ENCODE measurements at places on chromosomes 3 and 15.

- no peak for DNase-seq
Observed at GRCh38 chr3:123412076-123412475, 36.8 kb downstream of the ADCY5 start.

GRCh38 chr3:54243056-54243931 is 120.9 kb downstream of the CACNA2D3 start:
- peak; percentile 54 for DNase-seq

DNA sequence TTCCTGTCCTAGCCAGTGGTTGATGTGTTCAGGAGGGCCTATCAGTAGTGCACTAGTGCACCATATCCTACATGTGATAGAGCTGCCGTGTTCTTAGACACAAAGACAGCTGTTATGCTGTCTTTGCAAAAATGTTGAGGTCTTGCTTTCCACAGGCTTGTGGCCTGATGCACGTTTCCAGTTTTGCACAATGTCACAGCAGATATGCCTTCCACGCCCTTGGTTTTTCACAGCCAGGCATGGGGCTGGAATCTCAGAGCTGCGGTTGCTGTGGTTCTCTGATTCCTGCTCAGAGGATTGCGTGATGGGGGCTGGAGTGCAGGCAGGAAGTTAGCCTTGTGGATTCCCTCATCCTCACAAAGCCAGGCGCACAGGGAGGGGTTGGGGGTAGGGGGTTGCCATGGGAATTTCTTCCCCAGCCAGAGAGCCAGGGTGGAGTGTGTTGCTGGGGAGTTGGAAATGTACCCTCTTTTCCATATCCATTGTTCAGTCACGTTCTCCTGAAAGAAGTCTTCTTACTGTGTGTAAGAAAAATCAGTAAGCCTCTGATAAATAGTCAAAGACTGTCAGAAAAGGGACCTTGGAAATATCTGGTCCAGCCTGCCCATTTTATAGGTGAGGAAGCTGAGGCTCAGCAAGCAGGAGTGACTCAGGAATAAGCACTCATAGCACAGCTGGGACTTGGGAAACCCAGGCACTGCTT is 79.4 kb downstream of the SMAD3 start:
- DNase-seq = no peak

DNA sequence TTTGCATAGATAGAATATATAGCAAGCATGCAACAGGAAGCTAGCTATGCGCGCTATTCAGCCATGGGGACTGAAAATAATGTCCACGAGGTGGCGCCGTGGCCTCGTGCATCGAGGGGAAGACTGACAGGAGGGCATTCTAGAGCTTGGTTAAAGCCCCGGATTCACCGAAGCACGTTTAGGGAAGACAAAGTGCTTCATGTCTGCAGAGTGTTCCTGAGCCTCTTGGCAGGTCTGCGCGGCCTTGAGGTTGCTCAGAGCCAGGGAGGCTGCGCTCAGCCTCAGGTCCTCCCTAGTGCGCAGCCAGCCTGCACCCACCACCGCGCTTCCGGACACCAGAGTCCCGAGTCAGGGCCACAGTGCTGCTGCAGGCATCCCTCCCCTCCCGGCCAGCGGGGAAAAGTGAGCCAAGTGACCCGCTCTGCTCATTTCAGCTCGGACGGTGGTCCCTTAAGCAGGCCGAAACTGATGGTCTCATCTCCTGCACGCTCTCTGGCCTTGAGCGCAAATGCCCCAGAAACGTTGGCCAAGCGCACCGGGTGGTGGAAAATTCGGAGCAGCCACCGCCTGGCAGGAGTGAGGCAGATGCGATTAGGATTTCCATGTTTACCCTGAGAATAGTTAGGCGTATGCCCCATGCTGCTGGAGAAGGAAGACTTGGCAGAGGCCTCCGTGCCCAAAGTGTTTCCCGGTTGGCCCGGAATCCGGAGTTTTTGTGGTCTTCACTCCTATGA is 24.8 kb downstream of the GABRA5 start:
- DNase-seq = peak; percentile 35

- no peak for DNase-seq
Observed at GRCh38 chr3:30631243-30631904, 25.0 kb downstream of the TGFBR2 start.

GRCh38 chr3:115975796-115976195 is 352.5 kb downstream of the GAP43 start:
- DNase-seq = no peak

DNA sequence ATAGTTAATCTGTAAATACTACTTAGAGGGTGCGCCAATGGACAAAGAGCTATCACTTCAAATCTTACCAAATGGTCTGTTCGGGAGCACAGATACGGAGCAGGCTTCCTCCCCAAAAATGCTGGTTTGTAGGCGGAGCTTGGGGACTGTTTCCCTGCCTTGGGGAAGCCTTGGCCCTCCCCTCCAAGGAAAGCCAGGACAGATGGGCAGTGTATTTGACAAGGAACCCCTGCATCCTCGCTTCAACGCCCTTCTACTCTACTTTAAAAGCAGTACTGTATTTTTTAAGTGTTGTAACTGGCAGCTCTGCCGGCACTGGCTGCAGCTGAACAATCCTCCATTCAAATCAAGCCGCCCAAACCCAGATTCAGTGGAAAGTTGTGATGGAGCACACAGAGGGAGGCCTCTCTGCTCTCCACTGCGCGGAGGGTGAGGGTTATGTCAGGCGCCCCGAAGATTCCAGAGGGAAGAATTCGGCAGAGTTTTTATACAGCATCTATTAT is 83.1 kb upstream of the FNDC3B start:
- DNase-seq = no peak

GRCh38 chr3:149339931-149340309 is 6.5 kb upstream of the TM4SF18 start:
- DNase-seq = no peak

DNA sequence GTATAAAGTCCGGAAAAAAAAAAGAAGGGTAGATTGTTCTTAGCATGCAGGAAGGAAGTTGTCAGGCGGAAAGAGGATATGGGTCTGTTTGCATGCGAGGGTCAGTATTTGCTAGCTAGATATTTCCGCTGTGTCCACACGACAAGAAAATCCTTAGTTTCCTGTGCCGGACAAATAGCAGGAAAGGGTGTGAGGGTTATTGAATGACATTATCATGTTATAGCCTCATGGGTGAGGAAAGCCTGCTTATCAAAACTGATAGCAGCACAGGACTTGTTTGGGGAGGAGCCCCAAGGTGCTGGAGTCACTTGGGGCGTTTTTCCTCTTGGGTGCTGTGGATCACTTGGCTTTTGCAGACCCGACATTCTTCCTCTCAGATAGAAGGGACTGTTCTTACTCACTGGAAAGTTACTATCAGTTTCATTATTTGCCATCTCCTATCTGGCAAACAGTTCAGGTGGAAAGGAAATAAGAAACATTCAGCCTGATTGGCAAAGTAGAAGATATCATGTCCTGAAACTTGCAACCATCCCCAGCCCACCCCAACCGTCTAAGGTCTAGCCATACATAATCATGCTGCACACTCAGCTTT is 127.2 kb upstream of the DPH6 start:
- no peak for DNase-seq

GRCh38 chr3:133246119-133246518 is 153.7 kb upstream of the BFSP2 start:
- no peak for DNase-seq

DNA sequence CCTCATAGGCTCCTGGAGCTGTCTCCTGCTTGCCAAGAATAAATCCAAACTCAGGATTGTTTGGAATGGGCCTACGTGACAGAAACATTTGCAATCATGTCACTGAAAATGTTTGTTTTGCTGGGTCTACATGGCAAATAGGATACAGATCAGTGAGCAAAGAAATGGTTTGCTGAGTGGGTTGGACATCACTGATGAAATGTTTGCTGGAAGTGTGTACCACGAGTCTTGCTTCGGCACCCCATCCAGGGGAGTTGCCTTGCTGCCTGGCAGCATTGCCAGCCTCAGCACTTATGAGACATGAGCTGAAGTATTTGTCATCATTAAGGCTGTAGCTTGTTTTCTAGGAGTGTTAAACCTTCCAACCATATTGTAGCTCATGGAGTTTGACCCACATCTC is 213.3 kb upstream of the CFAP20DC start:
- DNase-seq = no peak

- no peak for DNase-seq
Observed at GRCh38 chr3:30193625-30194044, 412.8 kb upstream of the TGFBR2 start.

- DNase-seq = no peak
Observed at GRCh38 chr15:101168898-101169494, 82.9 kb downstream of the CHSY1 start.

GRCh38 chr3:186870421-186871201 is 28.1 kb downstream of the ADIPOQ start:
- DNase-seq = no peak

GRCh38 chr15:92074101-92074500 is 220.6 kb downstream of the SLCO3A1 start:
- no peak for DNase-seq

- no peak for DNase-seq
Observed at GRCh38 chr3:52193065-52193464, 4.9 kb upstream of the ALAS1 start.

- no peak for DNase-seq
Observed at GRCh38 chr15:85421116-85421925, 40.9 kb downstream of the AKAP13 start.

DNA sequence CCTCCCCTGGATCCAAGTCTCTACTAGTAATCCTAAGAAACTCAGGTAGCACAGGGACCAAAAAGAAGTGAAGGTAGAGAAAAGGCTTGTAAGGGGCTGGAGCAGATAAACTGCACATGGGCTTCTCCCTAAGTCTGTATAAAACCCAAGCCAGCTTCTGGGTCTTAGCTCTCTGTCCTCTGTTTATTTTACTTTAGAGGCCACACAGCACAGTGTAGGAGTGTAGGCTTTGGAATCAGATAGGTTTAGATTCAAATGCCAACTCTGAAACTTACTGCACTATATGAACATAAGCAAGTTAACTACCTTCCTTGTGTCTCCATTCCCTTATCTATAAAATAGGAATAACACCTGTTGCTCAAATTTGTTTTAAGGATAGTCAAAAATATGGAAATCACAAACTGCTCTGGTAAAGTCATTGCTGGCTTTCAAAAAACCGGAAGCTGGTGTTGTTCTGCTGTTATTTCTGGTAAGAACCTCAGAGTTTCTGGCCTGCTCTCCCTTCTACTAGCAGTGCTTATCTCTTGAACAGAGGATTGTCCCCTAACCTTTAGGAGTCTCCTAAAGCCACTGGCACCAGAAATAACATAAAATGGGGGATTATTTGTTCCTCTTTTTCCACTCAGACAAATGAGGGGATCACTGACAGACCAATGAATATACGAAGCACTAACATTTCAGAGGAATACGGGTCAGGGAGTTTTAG is 33.8 kb downstream of the PIK3R4 start:
- no peak for DNase-seq

All from NCI-H1105 treated with DMSO at 0.1 percent for 48 hours (cell line).